ENCODE measurements at places on chromosomes 13 and 19.

GRCh38 chr13:42883142-42883541, 101.8 kb downstream of the FAM216B start:
- no peak for DNase-seq

DNA sequence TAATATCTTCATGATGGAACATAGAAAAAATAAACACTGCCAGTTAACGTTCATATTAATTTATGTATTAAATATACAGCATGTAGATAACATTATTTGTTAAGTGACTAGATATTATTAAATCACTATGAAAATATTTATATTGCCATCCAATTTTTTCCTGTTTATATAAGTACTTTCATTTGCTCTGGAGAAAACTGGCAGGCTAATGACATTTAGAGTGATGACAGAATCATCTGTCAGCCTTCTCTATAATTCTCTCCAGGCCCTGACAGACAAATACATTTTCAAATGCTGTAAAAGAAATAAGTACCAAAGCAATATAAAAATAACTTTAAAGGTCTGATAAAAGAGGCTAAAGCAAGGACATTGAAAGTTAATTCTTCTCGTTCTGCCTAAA, 2556.7 kb upstream of the PCDH20 start:
- DNase-seq, result no peak

DNA sequence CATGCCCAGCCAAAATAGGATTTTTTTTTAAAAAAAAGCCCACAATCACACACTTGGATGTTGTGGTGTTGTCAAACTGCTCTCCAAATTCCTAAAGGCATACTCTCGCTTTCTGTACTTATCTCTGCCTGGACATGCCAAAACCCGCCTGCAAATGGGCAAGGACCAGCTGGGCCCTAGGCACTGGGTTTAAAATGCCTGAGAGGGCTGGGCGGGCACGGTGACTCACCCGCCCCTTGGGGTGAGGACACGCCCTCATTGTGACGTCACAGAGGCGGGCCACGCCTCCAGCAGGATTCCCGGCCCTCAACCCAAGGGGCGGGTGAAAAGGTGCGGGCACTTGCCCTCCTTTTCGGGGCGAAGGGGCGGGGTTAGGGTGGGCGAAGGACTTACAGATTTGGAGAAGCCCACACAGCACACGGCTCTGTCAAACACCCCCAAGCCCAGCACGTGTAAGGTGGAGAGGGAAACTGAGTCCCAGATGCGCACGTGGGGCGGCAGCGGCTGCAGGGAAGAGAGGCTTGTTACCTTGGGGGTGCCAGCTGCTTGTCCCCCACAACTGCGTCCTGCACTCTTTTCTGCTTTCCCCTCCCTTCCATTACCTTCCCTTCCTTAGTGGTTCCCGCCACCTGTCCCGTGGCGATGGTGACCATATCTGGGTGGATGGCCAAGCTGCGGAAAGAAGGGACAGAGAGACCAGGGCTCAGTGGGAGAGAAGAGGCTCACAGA, 6.6 kb downstream of the EML2 start:
- DNase-seq, result no peak

DNA sequence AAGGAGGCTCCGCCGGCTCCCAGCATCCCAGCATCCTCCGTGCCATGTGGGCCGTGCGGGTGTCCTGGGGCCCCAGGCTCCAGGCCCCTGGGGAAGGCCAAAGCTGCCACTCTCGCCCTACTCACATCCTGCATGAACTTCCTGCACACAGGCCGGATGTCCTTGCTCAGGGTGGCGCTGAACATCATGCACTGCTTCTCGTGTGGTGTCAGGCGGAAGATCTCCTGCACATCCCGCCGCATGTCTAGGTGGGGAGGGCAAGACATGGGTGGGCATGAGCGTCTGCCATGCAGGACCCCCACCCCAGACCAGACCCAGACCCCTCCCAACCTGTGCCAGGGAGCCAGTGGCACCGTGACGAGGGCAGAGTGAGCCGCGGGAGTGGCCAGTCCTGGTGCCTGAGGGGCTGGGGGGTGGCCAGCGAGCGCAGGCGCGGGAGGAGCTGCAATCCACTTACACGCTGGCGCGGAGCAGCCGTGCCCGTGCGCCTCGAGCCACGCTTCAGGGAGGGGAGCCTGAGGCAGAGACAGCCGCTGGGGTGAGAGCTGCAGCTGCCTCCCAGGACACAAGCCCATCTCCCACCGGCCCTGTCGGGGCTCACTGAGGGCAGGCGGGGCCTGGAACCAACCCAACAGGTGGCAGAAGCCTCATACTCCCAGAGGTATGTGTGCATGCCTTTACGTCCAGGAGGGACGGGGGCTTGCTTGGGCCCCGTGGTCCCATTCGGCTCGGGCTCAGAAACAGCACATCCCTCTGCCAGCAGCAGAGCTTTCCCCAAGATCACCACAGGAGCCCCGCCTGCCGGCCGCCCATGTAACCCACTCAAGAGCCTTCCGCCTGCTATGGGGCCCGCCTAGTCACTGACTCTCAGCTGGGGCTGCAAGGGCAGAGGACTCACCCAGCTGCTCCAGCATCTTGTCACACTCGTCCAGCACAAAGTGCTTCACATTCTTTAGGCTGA, 8.8 kb downstream of the DDX39A start:
- DNase-seq, result no peak

DNA sequence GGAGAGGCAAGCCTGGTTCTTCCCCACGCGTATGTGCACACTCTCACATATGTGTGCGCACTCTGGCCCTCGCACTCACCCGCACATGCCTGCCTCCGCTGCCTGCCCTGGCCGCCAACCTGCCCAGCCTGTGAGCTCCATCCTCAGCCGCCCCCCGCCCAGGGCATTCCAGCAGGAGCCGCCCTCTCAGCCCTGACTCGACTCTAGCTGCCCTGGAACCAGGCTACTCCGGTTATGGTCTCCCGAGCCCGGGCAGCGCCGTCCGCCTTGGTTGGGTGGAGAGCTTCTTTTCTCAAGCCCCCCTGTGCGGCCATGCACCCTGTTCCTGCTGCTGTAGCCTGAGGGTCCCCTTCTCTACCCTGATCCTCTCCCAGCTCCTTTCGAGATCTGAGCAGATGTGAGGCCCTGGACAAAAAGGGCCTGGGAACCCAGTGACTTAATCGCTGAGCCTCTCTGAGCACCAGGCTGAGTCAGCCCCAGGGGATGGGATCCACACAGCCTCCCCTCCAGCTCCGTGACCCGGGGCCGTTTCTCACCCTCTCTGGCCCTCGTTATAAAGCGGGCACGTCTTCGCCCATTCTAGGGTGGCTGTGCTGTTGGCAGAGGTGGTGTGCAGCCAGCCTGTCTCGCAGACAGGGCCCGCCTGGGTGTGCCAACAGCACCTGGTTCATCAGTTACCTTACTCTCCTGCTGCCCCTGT, 191.5 kb downstream of the TEX29 start:
- DNase-seq, result no peak

All from NCI-H1417 treated with DMSO at 0.1 percent for 48 hours (cell line).